ENCODE measurements at places on chromosomes 3 and 15.

GRCh38 chr3:100150473-100150872, 36.2 kb upstream of the FILIP1L start:
- DNase-seq, result no peak

- DNase-seq, result no peak
Observed at GRCh38 chr15:101156509-101157159, 95.2 kb downstream of the CHSY1 start.

DNA sequence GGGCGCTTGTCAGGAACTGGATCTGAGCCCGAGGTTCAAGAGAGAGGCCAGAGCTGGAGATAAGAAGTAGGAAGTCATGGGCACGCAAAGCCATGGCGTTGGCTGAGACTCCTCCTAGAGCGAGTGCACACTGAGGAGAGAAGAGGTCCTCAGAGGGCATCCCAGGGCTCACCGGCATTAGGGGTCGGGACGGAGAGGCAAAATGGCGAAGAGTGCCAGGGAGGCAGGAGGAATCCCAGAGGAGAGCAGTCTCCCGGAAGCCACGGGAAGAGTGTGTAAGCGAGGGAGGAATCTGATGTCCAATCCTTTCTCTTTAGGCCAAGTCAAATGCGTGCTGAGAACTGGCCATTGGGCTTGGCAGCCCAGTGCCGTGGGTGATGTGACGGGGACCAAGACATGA, 24.0 kb downstream of the EFCC1 start:
- no peak for DNase-seq

DNA sequence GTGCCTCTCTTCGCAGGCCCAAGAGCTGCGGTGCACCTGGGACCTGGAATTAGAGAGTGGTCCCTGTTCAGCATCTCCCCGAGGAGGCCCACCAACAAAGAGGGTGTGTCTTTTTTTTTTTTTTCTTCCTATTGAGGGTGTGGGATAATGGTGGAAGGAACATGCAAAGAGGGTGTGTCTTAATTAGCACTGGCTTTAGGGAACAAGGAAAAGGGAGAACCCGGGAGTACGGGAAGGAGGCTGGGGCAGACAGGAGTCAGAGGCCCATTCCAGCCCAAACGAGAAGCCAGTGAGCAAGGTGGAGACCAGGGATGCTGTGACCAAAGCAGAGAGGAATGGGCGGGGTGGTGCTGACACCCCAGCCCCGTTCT, 429 bp upstream of the LOXL1 start:
- no peak for DNase-seq

GRCh38 chr15:33104212-33104611, 90.3 kb downstream of the FMN1 start:
- DNase-seq, result no peak

GRCh38 chr3:55544219-55544618, 57.1 kb upstream of the WNT5A start:
- no peak for DNase-seq

- no peak for DNase-seq
Observed at GRCh38 chr3:38036906-38037305, 2.1 kb upstream of the DLEC1 start.

GRCh38 chr15:80936288-80937078, 53.1 kb downstream of the MESD start:
- no peak for DNase-seq

DNA sequence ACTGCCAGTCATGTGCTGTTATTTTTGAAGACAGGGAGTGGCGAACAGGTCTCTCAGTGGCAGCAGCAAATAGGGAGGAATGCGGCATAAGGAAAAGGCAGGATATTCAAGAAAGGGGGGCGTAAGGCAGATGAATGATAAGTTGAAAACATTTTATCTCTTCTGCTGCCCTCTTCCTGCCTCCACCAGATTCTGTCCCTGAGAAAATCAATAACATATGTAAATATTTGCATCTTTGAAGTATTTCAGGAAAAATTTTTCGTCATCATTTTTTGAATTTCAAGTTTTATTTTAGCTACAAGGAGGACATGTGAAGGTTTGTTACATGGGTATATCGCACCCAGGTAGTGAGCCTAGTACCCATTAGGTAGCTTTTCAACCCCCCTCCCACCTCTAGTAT, 616.7 kb downstream of the MCTP2 start:
- no peak for DNase-seq

GRCh38 chr15:37907136-37907535, 27.3 kb upstream of the TMCO5A start:
- no peak for DNase-seq

GRCh38 chr3:64290864-64291263, 65.6 kb upstream of the PRICKLE2 start:
- no peak for DNase-seq

DNA sequence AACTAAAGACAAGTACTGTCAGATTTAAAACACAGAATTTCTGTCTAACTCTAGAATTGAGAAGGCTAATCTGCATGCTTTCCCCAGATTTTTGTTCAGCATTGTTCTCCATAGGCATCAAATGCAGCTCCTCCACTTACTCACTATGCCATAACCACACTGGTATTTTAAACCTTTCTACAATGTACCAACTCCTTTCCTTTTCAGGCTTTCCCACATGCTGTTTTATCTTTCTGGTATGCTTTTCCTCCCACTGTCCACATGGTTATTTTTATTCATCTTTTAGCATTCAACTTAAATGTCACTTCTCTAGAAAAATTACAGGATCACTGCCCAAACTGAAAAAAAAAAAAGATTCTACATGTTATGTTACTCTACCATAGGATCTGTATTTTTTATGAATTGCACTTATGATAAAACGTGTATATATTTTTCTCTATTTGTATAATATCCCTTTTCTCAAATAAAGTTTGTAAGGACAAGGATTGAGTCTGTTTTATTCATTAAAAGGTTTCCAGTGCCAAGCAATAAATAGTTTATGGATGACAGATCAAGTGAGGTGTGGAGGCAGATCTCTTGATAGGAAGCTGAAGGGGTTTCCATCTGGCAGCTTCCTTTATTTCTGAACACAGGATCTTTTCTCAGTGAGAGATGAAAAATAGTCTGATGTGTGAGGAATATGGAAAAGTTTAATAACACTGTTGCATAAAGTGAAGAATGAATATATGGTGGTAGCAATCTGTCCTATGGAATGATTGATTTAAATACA, 1064.5 kb downstream of the ZPLD1 start:
- no peak for DNase-seq

DNA sequence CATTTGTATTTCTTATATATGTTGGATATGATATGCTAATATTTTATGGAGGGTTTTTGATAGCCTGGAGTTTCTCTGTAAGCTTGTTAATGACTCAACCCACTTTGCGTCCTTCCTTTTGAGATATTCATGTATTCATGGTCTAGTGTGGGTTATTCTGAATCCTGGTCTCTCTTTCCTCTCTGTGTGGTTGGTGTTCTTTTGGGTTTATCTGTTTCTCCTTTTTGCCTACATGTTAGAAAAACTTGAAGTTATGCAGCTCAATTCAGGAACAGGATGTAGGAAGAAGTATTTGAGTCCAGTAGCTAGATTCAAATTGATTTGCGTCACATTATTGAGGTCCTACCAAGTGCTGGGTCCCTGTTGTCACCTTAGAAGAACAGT, 28.1 kb downstream of the CMTM7 start:
- DNase-seq, result no peak

DNA sequence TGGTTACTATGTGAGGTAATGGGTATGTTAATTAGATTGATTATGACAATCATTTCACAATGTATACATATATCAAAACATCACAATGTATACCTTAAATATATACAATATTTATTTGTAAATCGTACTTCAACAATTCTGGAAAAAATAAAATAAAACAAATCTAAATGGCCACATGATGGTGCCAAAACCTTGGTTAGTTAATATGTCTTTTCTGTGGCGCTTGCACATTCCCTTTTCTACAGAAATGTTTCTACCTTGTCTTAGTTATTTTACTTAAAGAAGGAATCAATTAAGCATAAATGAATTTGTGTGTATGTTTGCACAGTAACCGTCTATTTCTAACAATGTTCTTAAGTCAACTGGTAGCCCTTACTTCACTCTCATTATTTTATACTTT, 53.4 kb downstream of the OXSM start:
- no peak for DNase-seq

DNA sequence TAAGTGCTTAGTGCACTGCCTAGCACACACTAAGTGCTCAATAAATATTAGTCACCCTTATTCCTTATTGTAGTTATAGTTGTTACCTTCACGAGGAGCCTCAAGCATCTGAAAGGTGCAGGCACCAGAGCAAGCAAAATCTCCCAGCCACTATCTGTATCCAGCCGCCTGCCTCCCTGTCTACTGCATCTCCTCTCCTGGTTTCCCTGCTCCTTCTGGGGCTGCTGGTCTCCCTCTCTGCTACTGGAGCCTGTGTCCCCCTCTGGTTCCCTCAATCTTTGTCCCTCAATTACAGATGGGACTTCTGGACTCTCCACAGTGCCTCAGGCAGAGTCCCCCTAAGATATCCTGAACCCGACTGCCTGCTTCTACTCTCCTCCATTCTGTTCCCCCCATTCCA, 18.8 kb downstream of the MYL3 start:
- no peak for DNase-seq

- no peak for DNase-seq
Observed at GRCh38 chr15:74709011-74709410, 13.2 kb upstream of the EDC3 start.

GRCh38 chr3:182848906-182849305, 55.6 kb downstream of the ATP11B start:
- DNase-seq, result no peak

- DNase-seq, result no peak
Observed at GRCh38 chr3:21517184-21517583, 233.8 kb downstream of the ZNF385D start.

DNA sequence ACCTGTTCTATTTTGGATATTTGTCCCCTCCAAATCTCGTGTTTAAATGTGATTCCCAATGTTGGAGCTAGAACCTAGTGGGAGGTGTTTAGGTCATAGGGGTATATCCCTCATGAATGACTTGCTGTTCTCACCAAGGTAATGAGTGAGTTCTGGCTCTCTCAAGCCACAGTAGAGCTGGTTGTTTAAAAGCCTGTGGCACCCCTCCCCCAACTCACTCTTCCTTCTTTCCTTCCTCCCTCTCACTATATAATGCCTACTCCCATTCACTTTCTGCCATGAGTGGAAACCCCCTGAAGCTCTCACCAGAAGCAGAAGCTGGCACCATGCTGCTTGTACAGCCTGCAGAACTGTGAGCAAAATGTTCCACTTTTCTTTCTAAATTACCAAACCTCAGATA, 341.1 kb downstream of the SI start:
- DNase-seq, result no peak
